ENCODE measurements at places on chromosomes 4 and X.

DNA sequence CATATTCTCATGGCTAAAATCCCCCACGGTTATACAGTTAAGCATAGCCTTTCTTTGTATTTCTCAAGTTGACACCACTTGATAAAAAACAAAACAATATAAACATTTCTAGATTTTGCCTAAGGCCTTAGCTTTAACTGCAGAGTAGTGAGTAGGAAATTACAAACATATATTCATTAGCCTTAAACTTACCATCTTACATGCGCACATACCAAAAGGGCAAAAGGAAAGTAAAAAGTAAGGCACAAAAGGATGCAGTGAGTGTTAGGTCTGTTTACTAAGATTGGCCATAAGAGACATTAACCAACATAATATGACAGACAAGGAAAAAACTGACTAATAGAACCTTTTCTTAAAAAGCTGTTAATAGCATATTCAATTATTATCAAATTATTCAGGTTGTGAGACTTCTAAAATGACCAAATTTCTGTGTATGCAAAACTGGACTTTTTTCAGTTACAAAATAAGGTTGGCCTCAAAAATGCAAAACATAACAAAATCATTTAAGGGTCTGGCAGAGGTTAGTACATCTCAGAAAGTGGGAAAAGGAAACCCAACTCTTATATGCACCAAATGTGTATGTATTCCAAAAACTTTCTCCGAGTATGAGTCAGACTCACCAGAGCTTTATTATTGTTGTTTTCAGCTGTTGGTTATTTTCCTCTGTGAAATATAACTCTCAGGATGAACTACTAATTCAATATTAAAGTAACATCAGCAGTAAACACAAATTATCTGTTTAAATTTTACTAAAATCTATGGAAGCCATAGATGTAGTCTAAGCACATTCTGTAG lies 39.9 kb downstream of the SEPSECS start:
- DNase-seq, result no peak

GRCh38 chr4:10565166-10565780 lies 108.0 kb upstream of the ZNF518B start:
- DNase-seq, result no peak

DNA sequence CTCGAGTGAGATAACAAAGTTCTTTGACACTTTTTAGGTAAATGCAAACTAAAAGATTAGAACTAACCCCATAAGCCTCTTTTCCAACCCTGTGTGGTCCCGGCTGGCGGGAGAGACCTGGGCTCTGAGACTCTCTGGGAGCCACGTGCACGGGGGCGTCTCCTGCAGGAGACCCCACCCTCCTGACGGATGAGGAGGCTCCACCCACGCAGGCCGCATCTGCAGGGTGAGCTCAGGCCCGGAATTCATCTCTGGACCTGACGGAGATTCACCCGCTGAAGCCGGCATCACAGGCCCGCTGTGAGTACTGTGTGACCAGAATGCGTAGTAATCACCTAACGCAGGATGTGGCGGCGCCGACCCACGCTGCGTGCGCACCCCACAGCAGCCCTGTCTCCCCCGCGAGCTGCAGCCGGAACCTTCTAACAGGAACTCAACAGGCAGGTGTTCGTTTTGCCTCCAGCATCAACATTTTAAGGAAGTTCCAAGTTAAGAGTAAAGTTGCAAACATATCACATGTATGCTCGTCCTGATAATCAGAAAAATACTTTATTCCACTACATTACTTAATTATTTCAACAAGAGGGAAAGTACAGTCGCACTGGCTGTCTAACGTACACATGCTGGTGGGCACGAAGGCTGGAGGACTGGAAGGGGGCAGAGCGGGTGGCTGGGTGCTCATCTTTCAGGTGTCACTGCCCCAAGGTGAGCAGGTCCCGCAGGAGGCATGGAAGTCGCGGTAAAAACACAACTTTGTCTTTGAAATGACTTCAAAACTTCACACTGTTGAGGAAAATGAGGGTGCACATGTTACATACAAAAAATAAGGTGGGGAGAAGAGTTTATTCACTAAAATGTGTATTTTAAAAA lies 44.5 kb downstream of the FGFRL1 start:
- DNase-seq, result peak; percentile 74

GRCh38 chrX:103530545-103530944 lies 11.3 kb upstream of the RAB40A start:
- no peak for DNase-seq

GRCh38 chrX:50202539-50202938 lies 1.7 kb upstream of the AKAP4 start:
- DNase-seq, result no peak

DNA sequence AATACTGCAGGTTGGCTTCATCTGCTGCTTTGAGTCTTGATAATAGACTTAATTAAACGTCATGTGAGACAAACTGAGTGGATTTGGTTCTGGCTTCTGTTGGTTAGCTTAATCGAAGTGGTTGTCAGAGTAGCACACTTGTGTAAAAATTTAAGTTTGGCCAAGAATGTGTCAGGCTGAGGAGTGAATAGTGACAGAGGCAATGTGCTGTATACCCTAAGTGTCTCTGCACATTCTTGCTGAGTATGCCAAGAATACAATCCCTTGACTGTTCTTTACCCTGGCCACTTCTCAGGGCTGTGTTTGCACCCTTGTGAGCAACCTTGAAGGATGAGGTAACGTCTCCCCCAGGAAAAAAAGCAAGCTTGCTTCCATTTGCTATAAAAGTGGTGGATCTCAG lies 14.9 kb downstream of the RPS3A start:
- no peak for DNase-seq

DNA sequence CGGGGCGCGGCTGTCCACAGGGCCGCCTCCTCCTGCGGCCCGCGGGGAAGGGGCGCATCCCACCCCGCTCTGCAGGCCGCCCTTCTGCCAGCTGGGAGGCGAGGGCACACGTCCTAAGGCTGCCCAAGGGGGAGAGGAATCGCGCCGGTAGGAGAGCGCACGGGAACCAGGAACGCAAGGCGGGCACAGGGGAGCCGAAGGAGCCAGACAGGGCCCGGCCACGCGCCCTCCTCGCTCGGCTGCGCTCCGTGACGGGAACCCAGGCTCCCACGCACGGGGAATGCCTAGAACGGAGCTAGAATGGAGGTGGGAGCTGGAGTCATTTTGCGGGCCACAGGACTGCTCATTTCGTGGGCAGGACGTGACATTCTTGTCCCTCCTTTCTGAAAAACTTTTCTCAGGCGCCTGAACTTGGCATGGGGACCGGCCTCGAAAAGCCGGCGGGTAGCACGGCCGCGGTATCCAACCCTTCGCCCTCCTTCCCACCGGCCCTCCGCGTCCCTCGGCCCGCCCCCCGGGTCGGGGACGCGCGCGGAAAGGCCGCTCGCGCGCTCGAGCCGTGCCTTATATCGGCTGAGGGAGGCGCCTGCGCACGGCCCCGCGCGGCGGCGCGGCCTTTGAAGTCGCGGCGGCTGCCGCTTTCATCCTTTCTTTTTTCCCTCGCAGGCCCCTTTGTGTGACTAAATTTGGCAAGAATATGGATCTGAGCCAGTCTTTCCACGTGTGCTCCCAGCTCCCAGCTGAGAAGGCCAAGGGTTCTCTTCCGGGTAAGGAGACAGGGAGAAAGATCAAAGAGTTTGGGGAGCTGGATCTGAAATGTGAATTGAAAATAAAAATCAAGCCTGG lies 4.2 kb upstream of the LEF1 start:
- no peak for DNase-seq

DNA sequence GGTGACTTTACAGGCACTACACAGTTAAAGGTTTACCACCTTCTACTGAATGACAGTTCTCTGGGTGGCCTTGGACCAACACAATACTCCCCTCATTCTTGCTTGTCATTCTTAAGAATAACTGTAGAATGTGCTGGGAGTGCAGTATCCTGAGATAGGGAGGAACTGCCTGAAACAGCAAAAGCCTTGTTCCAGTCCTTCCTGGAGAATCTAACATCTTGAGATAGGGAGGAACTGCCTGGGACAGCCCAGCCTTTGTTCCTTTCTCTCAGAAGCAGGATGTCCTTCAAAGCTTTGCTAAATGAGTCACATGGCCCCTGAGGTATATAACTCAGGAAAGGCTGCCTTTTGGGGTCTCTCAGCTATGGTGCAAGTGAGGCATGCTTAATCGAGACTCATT lies 145.7 kb upstream of the MBNL3 start:
- DNase-seq, result no peak
